WTC11 (cell line): ENCODE measurements at places on chromosomes 13 and 19. TPM values are rescaled to one million over a fixed set of nuclear protein-coding genes. Genes with fewer than 3 reads are reported as not detected.

The ARHGAP33 gene
- 36.8 to 43.9 TPM (median 39.8 TPM) in 3 replicates for total RNA-seq

The ZNF729 gene
- not detected in 3 replicates for total RNA-seq

The SULT2B1 gene
- total RNA-seq = 0.96 to 2.1 TPM (median 1.3 TPM) in 3 replicates

The C1QTNF9 gene
- total RNA-seq = not detected in 3 replicates

The GJB2 gene
- 0.11 TPM in 2 of 3 replicates, not detected in the other for total RNA-seq

The PTH2 gene
- 1.0 to 1.7 TPM (median 1.5 TPM) in 3 replicates for total RNA-seq

The SIGLEC8 gene
- total RNA-seq = not detected in 3 replicates

The OLFM4 gene
- 0.09 to 0.17 TPM (median 0.14 TPM) in 3 replicates for total RNA-seq

The FPR3 gene
- total RNA-seq = not detected in 3 replicates

The FSTL3 gene
- total RNA-seq = 8.7 to 12.2 TPM (median 10.1 TPM) in 3 replicates

The RELB gene
- total RNA-seq = 8.9 to 10.6 TPM (median 9.9 TPM) in 3 replicates

The ZNF728 gene
- not detected in 3 replicates for total RNA-seq

The TMPRSS9 gene
- total RNA-seq = 0.37 to 0.57 TPM (median 0.55 TPM) in 3 replicates

The SIGLEC12 gene
- not detected in 3 replicates for total RNA-seq

The KLK12 gene
- not detected in 3 replicates for total RNA-seq

The KLK14 gene
- 1.1 to 1.6 TPM (median 1.4 TPM) in 3 replicates for total RNA-seq

The OSCAR gene
- total RNA-seq = 1.7 to 2.7 TPM (median 2.3 TPM) in 3 replicates

The ZNF568 gene
- total RNA-seq = 9.4 to 10.5 TPM (median 9.7 TPM) in 3 replicates

The ZNF493 gene
- 15.0 to 22.2 TPM (median 15.5 TPM) in 3 replicates for total RNA-seq

The C19orf85 gene
- total RNA-seq = 2.1 to 2.5 TPM (median 2.2 TPM) in 3 replicates

The CIC gene
- total RNA-seq = 53.0 to 58.5 TPM (median 55.8 TPM) in 3 replicates

The CCDC8 gene
- 25.2 to 27.2 TPM (median 25.7 TPM) in 3 replicates for total RNA-seq

The ZNF382 gene
- 8.2 to 9.5 TPM (median 8.8 TPM) in 3 replicates for total RNA-seq

The DCLK1 gene
- total RNA-seq = 15.4 to 18.5 TPM (median 15.5 TPM) in 3 replicates

The NAPSA gene
- total RNA-seq = 2.4 to 3.1 TPM (median 2.7 TPM) in 3 replicates

The SMIM44 gene
- total RNA-seq = not detected in 3 replicates

The ATP12A gene
- 1.4 to 2.7 TPM (median 2.2 TPM) in 3 replicates for total RNA-seq

The ZNF583 gene
- total RNA-seq = 1.1 to 2.3 TPM (median 1.6 TPM) in 3 replicates

The NOTCH3 gene
- total RNA-seq = 133 to 153 TPM (median 144 TPM) in 3 replicates

The IGSF23 gene
- not detected in 3 replicates for total RNA-seq

The AMH gene
- 4.7 to 11.2 TPM (median 5.2 TPM) in 3 replicates for total RNA-seq

The IL27RA gene
- total RNA-seq = 11.8 to 12.2 TPM (median 12.0 TPM) in 3 replicates

The PLPP2 gene
- total RNA-seq = 78.7 to 102 TPM (median 99.6 TPM) in 3 replicates

The MCF2L gene
- total RNA-seq = 34.8 to 35.4 TPM (median 34.9 TPM) in 3 replicates

The FAAP24 gene
- total RNA-seq = 5.2 to 6.2 TPM (median 5.3 TPM) in 3 replicates

The NAA16 gene
- 30.5 to 32.5 TPM (median 32.4 TPM) in 3 replicates for total RNA-seq

The CLIP3 gene
- total RNA-seq = 16.2 to 19.4 TPM (median 17.9 TPM) in 3 replicates

The NEK5 gene
- total RNA-seq = 0.55 to 0.76 TPM (median 0.73 TPM) in 3 replicates

The ALDH16A1 gene
- 44.3 to 53.6 TPM (median 52.6 TPM) in 3 replicates for total RNA-seq

The MAP3K10 gene
- 23.5 to 25.5 TPM (median 24.4 TPM) in 3 replicates for total RNA-seq

The ACER1 gene
- not detected in 3 replicates for total RNA-seq

The CLDN10 gene
- total RNA-seq = 24.7 to 29.6 TPM (median 29.5 TPM) in 3 replicates

The C3 gene
- total RNA-seq = 7.0 to 9.3 TPM (median 8.9 TPM) in 3 replicates

The TPP2 gene
- 52.9 to 68.3 TPM (median 57.5 TPM) in 3 replicates for total RNA-seq

The CAPN12 gene
- total RNA-seq = 9.6 to 9.9 TPM (median 9.8 TPM) in 3 replicates

The NAT14 gene
- 71.9 to 87.7 TPM (median 74.8 TPM) in 3 replicates for total RNA-seq

The PDE4A gene
- 5.3 to 5.9 TPM (median 5.8 TPM) in 3 replicates for total RNA-seq

The SLC1A6 gene
- total RNA-seq = 12.0 to 16.1 TPM (median 14.1 TPM) in 3 replicates

The IGFL1 gene
- total RNA-seq = not detected in 3 replicates

The VSTM2B gene
- total RNA-seq = 1.7 to 3.2 TPM (median 2.2 TPM) in 3 replicates

The SIAH3 gene
- 0.09 to 0.31 TPM (median 0.11 TPM) in 3 replicates for total RNA-seq

The ZNF841 gene
- total RNA-seq = 17.5 to 27.9 TPM (median 21.8 TPM) in 3 replicates

The GDF15 gene
- 18.3 to 27.3 TPM (median 19.1 TPM) in 3 replicates for total RNA-seq

The CILP2 gene
- 7.9 to 10.6 TPM (median 10.1 TPM) in 3 replicates for total RNA-seq

The EXOC3L2 gene
- 2.7 to 3.5 TPM (median 3.1 TPM) in 3 replicates for total RNA-seq

The CEBPA gene
- 5.6 to 6.6 TPM (median 5.8 TPM) in 3 replicates for total RNA-seq

The NKPD1 gene
- total RNA-seq = 0.57 to 1.1 TPM (median 0.76 TPM) in 3 replicates

The LGALS4 gene
- total RNA-seq = 1.1 to 1.5 TPM (median 1.4 TPM) in 3 replicates

The ZNF302 gene
- total RNA-seq = 23.5 to 26.3 TPM (median 24.6 TPM) in 3 replicates

The RPL13A gene
- 3,861 to 4,362 TPM (median 4,362 TPM) in 3 replicates for total RNA-seq
